Bone marrow (tissue), 2 donors: ENCODE measurements at places on chromosomes 1 and 21.

DNA sequence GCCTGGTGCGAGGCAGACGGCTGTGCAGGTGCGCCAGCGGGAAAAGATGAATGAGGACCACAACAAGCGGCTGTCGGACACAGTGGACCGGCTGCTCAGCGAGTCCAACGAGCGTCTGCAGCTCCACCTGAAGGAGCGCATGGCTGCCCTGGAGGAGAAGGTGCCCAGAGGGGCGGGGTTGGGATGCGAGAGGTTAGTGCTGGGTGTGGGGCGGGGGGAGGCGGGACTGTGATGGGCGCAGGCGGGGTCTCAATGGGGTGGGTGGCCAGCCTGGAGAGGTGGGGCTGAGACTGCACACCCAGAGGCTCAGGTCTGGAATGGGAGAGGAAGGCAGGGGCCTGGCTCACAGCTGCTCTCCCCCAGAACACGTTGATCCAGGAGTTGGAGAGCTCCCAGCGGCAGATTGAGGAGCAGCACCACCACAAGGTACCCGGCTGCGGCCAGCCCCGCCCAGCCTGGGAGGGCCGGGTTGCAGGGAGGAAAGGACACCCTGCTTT lies 22.3 kb downstream of the PPFIA4 start:
- DNase-seq: no peak

DNA sequence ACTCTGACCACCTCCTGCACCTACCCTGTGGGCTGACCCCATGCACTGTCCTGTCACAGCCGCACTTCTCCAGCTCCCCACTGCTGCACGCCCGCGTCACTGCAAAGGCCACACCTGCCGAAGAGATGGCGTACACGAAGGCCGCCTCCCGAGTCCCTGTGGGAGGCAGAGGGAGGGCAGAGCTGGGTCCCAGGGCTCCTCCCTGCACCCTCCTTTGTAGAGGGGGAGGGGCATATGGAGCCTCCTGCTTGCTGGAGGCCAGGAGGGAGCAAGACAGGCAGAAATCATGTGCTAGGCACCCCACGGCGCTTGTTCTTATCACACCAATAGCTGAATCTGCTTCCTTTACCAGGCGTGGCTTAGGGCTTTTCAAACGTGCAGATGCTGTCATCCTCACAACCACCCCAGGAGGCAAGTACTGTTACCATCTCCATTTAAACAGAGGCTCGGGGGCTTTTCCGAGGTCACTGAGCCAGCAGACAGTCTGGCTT lies 21.4 kb downstream of the WNT4 start:
- DNase-seq: no peak

- no peak for DNase-seq
These were observed 1.5 kb downstream of the XPR1 start for GRCh38 chr1:180633057-180634056.

- no peak for DNase-seq
These were observed 8.7 kb upstream of the CPLANE2 start for GRCh38 chr1:16245476-16246196.

DNA sequence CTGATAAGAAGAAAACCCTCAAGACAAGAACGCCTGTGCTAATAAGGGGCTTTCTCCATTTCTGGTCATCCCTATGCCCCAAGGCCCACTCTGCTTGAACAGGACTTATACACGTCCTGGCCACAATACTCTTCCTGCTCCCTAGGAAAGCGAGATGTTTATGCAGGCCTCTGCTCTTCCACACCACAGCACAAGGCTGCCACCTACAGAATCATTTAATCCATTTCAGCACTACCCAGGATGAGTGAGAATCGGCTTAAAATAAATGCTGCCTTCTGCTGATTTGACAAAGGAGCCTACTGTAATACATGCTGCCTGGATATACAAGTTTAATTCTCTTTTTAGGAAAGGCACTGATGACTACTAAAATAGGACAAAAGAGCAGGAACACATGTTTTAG lies 29.4 kb downstream of the FRRS1 start:
- no peak for DNase-seq

- DNase-seq: no peak
These were observed 35.7 kb upstream of the FAM78B start for GRCh38 chr1:166202546-166202945.

- no peak for DNase-seq
These were observed 430.5 kb downstream of the MRPL39 start for GRCh38 chr21:25176637-25177412.

GRCh38 chr21:35478161-35479064 lies 429.3 kb upstream of the RUNX1 start:
- DNase-seq: no peak

GRCh38 chr1:230105754-230106625 lies 39.0 kb downstream of the GALNT2 start:
- DNase-seq: peak; percentile 30

- no peak for DNase-seq
These were observed 62.6 kb downstream of the ABL2 start for GRCh38 chr1:179166663-179167417.

GRCh38 chr21:31660259-31660565 lies 719 bp downstream of the SOD1 start:
- DNase-seq: no peak

DNA sequence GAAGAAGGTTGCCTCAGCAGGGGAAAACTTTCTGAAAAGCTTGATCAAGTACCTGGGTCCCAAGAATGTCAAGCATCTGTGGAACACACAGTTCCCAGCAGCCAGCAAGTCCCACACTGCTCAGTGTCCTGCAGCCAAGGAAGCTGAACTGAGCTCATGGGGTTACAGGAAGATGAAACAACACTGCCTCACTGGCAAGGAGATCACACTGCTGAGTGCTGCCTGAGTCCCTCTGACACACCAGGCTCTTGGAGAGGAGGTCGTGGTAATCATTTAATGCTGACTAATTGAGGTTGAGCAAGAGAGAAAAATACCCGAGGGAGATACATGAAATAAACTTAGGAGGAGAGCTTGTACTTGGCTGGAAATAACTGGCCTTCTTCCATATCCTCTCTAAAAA lies 75.2 kb downstream of the MPZL1 start:
- peak; percentile 13 for DNase-seq

DNA sequence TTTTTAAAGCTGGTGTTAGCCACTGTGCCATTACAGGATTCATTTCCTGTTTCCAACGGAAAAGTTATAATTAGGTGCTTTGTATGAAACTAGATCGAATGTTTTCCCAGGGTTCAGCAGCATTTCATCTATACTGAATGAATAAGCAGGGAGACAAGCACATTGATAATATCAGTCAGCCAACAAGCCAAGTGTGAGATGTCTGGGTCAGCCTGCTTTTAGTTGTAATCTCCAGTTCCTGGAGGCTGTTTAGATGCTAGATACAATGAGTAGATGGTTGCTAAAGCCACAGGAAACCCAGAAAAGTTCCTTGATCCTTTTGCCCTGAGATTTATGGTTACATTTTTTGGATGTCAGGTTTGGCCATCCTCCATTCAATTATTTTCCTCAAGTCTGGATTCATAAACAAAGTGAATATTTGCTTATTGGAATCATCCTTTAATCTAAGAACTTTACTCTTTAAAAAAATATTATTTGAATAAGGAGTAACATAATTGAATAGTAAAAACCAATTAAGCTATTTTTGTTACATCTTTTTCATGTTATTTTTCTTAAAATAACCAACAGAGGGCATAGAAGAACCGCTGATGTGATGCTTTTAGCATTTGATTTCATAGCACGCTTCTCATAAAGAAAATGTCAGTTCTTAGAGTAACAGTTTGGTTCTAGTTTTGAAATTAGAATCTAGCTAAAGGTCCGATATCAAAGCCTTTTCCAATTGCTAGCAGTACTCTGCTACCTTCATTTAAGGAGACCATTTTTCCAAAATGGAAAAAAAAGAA lies 76.6 kb downstream of the HSPA13 start:
- DNase-seq: no peak

GRCh38 chr21:42343963-42344510 lies 6.8 kb downstream of the TFF2 start:
- no peak for DNase-seq

DNA sequence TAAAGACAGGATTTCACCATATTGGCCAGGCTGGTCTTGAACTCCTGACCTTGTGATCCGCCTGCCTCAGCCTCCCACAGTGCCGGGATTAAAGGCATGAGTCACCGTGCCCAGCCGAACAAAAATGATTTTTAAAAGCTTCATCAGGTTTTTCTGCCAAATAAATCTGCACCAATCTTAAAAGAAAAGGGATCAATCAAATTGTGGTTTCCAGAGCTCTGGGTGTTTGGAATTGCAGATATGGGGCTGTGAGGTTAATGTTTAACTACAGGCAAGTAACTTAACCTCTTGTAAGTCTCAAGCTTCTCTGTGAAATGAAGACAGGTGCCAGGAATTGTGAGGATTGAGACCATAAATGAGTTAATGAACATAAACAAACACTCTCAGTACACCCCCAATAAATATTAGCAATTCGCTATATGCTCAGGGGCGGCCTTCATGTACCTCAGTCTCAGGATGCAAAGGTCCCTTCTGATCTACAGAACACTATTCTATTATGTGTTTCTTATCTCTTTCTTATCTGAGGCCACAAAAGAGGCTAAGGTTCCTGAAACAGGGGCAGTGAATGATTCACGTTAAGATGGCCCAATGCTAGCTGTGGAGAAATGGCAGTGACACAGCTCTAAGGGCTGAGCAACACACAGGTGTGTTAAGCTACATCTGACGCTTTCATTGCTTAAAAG lies 7.1 kb upstream of the GNPAT start:
- DNase-seq: no peak

- no peak for DNase-seq
These were observed 12.7 kb downstream of the TMCO4 start for GRCh38 chr1:19786988-19787423.

DNA sequence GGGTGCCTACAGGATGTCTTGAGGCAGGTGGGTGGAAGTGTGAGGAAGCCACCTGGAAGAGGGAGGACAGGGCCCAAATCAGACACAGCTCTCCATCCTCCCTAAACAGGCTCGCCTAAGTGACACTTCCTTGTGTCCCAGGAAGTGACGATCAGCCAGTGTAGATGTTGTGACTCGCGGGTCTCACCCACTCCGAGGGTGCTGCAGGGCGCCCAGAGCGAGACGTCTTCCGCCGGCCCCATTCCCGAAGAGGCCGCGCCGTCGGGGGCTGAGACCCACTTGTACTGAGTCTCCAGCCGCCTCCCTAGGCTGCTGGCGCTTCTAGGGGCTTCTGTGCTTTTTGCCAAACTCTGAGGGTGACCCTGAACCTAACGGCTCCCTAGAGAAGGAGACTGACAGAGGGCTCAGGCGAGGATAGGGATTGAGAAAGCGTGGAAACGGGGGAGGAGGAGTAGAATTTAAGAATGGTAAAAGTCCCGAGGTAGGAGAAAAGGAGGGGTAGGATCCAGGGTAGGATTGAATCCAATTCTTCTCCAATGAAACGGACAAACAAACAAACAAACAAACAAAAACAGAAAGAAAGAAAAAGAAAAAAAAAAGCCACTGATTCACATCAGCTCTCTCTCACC lies 543 bp upstream of the MARK1 start:
- DNase-seq: no peak

DNA sequence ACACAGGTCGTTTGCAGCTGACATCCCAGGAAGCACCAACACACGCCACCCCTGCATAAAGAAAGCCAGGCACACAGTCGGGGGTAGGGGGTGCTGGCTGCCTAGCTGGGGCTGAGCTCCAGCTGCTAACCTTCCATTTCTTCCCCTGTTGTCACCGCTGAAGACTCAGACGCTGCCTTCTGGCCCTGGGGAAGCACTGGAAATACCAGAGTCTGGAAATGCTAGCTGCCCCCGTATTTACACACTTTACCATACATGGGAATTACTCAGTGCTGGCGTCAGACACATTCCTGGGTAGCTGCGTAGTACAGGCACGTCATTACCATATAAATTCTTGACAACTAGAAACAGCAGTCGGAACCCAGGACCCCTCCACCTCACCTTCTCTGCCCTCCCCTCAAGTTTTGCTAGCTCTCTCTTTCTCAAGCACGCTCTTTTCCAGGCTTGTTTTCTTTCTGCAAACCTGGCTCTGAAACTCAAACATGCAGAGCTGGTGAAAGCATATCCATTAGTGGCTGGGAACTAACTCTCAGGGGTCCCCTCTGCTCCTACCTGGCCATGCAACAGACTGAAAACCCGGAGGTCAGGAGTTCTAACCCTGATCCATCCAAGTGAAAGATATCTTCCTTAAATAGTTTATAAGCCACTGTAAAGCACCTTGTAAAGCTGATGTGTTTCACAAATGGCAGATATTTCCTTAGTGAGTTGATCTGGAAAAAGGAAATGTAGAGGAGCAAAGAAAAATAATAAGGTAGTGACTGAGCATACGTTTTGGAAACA lies 3.3 kb downstream of the CSRP1 start:
- DNase-seq: no peak

DNA sequence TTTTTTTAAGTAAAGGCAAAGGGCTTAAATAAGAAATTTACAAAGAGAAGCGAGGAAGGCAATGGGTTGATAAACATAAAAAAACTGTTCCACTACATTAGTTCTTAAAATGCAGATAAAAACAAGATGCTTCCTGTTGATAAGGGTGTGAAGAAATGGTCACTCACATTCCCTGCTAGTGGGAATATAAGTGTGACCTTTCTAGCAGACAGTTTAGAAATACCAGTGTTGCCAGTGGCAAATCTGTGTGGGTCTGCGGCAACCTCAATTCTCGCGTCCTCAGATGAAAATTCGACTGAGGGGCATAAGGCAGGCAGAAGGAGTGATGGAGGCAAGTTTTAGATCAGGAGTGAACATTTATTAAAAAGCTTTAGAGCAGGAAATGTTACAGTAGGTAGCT lies 151.1 kb downstream of the NTNG1 start:
- no peak for DNase-seq

DNA sequence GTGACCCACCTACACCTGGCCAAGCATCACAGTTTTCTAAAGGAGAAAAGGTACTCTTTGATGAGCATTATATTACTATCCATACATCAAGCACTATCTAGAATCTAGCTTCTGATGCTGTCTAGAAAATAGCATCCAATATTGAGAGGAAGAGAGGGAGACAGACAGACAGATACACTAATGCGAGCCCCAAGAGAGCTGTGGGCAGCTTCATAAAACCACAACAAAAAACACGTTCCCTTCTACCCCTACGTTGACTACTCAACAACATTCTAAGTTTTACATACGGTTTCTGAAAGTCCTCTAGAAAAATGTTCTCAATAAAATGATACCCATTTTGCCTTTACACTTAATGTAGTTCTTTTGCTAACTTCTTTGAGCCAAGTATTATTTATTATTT lies 221.8 kb downstream of the SLC45A1 start:
- no peak for DNase-seq

- DNase-seq: no peak
These were observed 42.3 kb downstream of the TCEANC2 start for GRCh38 chr1:54095546-54096226.

- no peak for DNase-seq
These were observed 29.9 kb upstream of the CTBS start for GRCh38 chr1:84603941-84604830.
